ENCODE measurements at places on chromosomes 3 and 15. TPM values are rescaled to one million over a fixed set of nuclear protein-coding genes. Genes with fewer than 3 reads are reported as not detected.
A peak's percentile ranks its signal among the peaks of the same experiment; 100 is the strongest.

The CSPG4 gene
- 12.4 TPM for total RNA-seq

The EAF2 gene
- 2.3 TPM for total RNA-seq

The KIF15 gene
- 10.8 TPM for total RNA-seq

The OR5K2 gene
- total RNA-seq: not detected

The AMIGO3 gene
- not detected for total RNA-seq

The GABRA5 gene
- total RNA-seq: 8.3 TPM

The LMAN1L gene
- total RNA-seq: not detected

The CPLX3 gene
- total RNA-seq: not detected

The MYRIP gene
- total RNA-seq: not detected

The UROC1 gene
- not detected for total RNA-seq

The FBXO40 gene
- not detected for total RNA-seq

DNA sequence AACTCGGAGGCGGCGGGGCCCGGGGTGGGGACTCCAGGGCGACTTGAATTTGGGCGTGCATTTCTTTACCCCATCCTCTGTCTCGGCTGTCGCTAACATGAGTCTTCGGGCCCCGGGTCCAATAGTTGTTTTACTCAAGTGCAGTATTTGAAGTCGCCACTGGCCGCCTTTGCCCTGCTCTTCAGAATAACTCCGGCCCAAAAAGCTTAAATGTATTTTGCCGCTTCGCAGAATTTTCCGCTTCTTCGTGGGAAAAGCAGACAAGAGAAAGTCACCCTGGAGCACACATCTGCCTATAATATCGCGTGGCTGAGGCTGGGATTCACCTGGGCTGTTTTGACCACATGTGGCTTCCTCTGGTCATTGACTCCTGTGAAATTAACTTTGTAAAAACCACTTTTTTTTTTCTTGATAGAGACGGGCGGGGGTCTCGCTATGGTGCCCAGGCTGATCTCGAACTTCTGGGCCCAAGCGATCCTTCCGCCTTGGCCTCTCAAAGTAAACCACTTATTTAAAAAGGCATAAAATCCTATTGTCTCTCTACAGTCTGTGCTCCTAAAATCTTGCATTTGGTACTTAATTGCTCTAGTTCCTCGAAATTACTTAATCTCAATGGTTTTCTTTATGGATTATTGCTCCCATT is 676 bp downstream of the CNOT10 start:
- H3K36me3 ChIP-seq: 0 out of 2 replicates have a peak, but pooled peaks cover 1% of the 10 kb centered on the region
- peak; percentile 13 for DNase-seq
- H3K27ac ChIP-seq: peak overlapping the region; percentile 75
- peak overlapping the region; percentile 76 for H3K4me3 ChIP-seq
- no peaks in the 10 kb centered on the region for H3K4me1 ChIP-seq
- no peaks in the 10 kb centered on the region for H3K27me3 ChIP-seq

DNA sequence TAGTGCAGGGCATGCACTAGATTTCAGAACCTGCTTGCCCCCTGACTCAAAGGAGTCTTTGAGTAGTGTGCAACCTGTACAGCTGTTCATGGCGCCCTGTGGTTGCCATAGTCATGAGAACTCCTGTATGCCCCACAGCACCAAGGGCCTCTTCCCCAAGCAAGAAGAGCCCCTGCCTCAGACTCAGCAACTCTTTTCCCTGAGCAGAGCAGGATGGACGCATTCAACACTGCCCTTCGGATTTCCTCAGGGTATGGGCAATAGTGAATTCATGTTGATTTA is 89.7 kb upstream of the KLF13 start:
- no peaks in the 10 kb centered on the region for H3K36me3 ChIP-seq
- no peak for DNase-seq
- H3K27me3 ChIP-seq: peaks cover 1% of the 10 kb centered on the region
- peak overlapping the region; percentile 80 for H3K27ac ChIP-seq
- no peak overlapping the region for H3K4me3 ChIP-seq

GRCh38 chr3:107578091-107578490 is 55.3 kb downstream of the BBX start:
- no peaks in the 10 kb centered on the region for H3K4me1 ChIP-seq
- DNase-seq: no peak
- H3K27ac ChIP-seq: no peak overlapping the region
- no peak overlapping the region for H3K4me3 ChIP-seq
- H3K27me3 ChIP-seq: no peaks in the 10 kb centered on the region

DNA sequence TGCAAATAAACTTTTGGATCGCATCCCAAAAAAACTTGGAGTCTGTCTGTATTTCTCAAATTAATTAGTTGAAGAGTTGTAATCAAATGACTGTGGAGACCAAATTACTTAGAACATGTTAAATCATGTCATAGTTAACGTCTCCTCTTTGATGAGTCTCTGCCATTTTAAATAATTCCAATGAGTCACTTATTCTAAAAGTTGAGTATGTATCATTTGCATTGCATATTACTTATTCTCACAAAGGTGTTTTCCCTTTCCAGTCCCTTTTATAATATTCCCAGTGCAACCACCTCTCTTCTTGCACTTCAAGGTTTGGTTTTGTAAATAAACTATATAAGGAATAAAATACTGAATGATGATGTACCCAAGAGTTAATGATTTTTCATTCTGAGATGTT is 36.0 kb upstream of the MBNL1 start:
- H3K27ac ChIP-seq: no peak overlapping the region
- DNase-seq: no peak
- H3K36me3 ChIP-seq: no peaks in the 10 kb centered on the region
- peaks cover 6% of the 10 kb centered on the region for H3K4me1 ChIP-seq
- no peak overlapping the region for H3K4me3 ChIP-seq
- H3K27me3 ChIP-seq: no peaks in the 10 kb centered on the region

GRCh38 chr15:39444735-39445470 is 136.0 kb upstream of the THBS1 start:
- no peaks in the 10 kb centered on the region for H3K27me3 ChIP-seq
- H3K36me3 ChIP-seq: no peaks in the 10 kb centered on the region
- no peaks in the 10 kb centered on the region for H3K4me1 ChIP-seq
- DNase-seq: no peak
- no peak overlapping the region for H3K27ac ChIP-seq

DNA sequence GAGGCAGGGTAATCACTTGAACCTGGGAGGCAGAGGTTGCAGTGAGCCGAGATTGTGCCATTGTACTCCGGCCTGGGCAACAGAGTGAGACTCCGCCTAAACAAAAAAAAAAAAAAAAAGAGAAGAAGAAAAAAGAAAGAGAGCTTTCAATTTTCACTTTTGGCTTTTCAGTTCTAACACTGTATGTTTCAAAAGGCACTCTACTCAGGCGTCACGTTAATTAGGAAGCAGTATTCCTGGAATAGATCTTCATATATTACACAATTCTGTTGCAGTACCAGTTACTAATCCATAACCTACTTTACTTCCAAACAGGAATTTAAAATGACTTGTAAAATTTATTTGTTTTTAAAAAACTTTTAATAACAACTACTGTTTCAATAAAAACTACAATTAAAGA is 131.7 kb upstream of the PLXND1 start:
- H3K4me1 ChIP-seq: no peaks in the 10 kb centered on the region
- no peaks in the 10 kb centered on the region for H3K27me3 ChIP-seq
- H3K4me3 ChIP-seq: no peak overlapping the region
- H3K27ac ChIP-seq: no peak overlapping the region

DNA sequence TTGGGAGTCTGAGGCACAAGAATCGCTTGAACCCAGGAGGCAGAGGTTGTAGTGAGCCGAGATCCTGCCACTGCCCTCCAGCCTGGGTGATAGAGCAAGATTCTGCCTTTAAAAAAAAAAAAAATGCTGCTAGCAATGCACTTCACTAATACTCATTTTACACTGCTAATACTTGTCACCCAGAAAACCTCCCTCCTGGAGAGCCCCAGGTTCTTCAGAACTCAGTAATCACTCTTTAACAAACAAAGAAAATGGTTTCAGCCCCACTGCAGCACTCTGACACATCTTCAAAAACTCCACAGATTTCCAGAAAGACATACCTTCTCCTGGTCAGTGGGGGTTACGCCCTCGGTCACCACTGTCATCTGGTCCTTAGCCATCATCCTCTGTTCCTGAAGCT is 366.7 kb downstream of the SHQ1 start:
- no peak overlapping the region for H3K4me3 ChIP-seq
- no peak overlapping the region for H3K27ac ChIP-seq
- no peak for DNase-seq

DNA sequence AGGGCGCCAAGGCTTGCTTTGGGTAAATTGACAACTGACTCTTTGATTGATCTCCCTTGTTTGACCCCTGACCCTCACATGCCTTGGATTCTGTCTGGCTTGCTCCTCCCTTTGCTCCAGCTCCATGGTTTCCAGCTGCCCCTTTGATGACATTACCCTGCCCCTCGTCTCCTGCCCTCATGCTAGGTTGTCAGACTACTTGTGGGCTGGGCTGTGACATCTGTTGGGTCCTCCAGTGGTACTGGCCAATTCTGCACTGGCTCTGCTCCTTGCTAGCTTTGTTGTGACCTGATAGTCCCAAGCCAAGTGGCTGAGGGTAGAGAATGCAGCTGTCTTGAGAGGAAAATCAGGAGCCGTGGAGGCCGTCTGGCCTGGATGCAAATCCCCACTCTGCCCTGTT is 6.2 kb downstream of the THSD4 start:
- H3K4me1 ChIP-seq: peaks cover 21% of the 10 kb centered on the region
- peaks cover 10% of the 10 kb centered on the region for H3K36me3 ChIP-seq
- no peak overlapping the region for H3K4me3 ChIP-seq
- no peaks in the 10 kb centered on the region for H3K27me3 ChIP-seq
- DNase-seq: no peak
- no peak overlapping the region for H3K27ac ChIP-seq

GRCh38 chr15:82731527-82731926 is 21.9 kb upstream of the AP3B2 start:
- no peak overlapping the region for H3K4me3 ChIP-seq
- no peaks in the 10 kb centered on the region for H3K4me1 ChIP-seq
- no peaks in the 10 kb centered on the region for H3K36me3 ChIP-seq
- no peak overlapping the region for H3K27ac ChIP-seq
- no peak for DNase-seq
- H3K27me3 ChIP-seq: no peaks in the 10 kb centered on the region

DNA sequence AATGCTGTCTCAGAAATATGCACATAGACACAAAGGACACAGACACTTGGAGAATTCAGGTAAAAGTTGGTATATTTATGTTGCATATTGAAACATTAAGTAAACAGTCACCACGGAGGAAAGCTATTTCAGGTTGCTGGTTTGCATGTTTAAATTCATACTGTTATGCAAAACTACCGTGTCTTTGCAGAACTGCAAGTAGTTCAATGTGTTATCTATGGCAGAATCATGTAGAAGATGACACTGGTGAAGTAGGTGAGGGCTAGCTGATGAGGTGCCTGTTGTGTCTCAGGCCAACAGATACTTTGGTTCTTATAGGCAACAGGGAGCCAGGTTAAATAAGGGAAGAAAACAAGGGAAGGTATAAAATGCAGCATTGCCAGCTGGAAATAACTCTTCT is 511.3 kb downstream of the DIPK2A start:
- no peak overlapping the region for H3K27ac ChIP-seq
- no peak for DNase-seq
- H3K36me3 ChIP-seq: no peaks in the 10 kb centered on the region
- H3K27me3 ChIP-seq: no peaks in the 10 kb centered on the region
- no peak overlapping the region for H3K4me3 ChIP-seq

- peak overlapping the region; percentile 28 for H3K27ac ChIP-seq
- H3K4me3 ChIP-seq: no peak overlapping the region
- peaks cover 5% of the 10 kb centered on the region for H3K4me1 ChIP-seq
- no peaks in the 10 kb centered on the region for H3K36me3 ChIP-seq
Measured at GRCh38 chr3:43153216-43154083, 47.6 kb upstream of the POMGNT2 start.

GRCh38 chr3:27943106-27943505 is 221.0 kb upstream of the EOMES start:
- H3K27me3 ChIP-seq: no peaks in the 10 kb centered on the region
- H3K36me3 ChIP-seq: no peaks in the 10 kb centered on the region
- DNase-seq: no peak
- H3K4me1 ChIP-seq: no peaks in the 10 kb centered on the region
- H3K27ac ChIP-seq: no peak overlapping the region

DNA sequence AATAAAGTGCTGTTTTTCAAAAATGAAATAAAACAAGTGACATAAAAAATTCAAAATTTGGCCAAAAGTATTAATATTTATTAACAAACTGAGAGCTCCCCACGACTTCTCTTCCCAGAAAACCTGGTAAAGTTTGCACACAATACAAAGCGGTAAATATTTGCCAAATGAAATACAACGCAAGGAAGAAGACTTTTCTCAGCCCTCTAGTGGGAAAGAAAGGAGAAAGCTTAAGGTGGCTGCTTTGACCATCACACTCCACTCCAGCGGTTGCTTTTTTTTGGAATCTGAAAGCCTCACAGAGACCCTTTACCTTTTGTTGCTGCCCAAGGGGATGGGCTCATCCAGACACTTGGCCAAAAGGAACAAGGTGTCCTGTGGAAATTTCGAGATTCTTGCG is 1.1 kb upstream of the GK5 start:
- H3K36me3 ChIP-seq: no peaks in the 10 kb centered on the region
- H3K27me3 ChIP-seq: no peaks in the 10 kb centered on the region
- no peak overlapping the region for H3K4me3 ChIP-seq
- no peak overlapping the region for H3K27ac ChIP-seq

DNA sequence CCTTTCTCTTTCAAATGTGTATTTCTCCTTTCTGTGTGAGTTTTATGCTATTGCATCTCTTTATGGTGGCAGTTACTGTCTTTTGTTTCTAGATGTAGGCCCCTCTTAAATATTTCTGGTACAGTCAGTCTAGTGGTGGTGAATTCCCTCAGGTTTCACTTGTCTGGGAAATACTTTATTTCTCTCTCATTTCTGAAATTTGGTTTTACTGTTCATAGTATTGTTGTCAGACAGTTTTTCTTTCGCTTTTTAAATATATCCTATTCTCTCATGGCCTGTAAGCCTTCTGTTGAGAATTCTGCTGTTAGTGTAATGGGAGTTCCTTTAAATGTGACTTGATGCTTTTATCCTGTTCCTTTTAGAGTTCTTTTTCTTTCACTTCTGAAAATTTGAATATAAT is 874.0 kb downstream of the PLOD2 start:
- no peaks in the 10 kb centered on the region for H3K4me1 ChIP-seq
- H3K36me3 ChIP-seq: no peaks in the 10 kb centered on the region
- no peak for DNase-seq
- H3K27me3 ChIP-seq: no peaks in the 10 kb centered on the region
- H3K27ac ChIP-seq: no peak overlapping the region

- H3K27me3 ChIP-seq: no peaks in the 10 kb centered on the region
- no peaks in the 10 kb centered on the region for H3K4me1 ChIP-seq
- H3K27ac ChIP-seq: no peak overlapping the region
- H3K4me3 ChIP-seq: no peak overlapping the region
- no peak for DNase-seq
Measured at GRCh38 chr3:108333961-108334360, 37.6 kb downstream of the HHLA2 start.

DNA sequence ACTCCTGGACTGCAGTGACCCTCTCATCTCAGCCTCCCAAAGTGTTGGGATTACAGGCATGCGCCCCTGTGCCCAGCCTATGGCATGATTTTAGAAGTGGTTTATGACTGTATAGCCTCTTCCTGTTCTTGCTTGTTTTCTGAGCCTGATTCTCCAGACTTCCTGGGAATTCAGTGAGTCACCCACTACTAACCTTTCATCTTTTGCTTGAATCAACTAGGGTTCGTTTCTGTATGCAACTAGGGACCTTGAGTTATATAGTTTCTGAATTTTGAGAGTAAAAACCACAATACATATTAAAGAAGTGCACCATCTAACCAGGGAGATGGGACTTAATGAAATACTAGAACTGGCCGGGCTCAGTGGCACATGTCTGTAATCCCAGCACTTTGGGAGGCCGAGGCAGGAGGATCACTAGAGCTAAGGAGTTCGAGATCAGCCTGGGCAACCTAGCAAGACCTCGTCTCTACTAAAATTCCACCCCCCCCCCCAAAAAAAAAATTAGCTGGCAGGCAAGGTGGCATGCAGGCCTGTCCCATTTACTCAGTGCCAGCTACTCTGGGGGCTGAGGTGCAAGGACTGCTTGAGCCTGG is 76.0 kb downstream of the ZNF609 start:
- peak overlapping the region; percentile 45 for H3K27ac ChIP-seq
- H3K36me3 ChIP-seq: peaks cover 2% of the 10 kb centered on the region
- H3K4me1 ChIP-seq: peaks cover 10% of the 10 kb centered on the region

All from IMR-90 (cell line).